ENCODE measurements at places on chromosomes 6 and 20.

DNA sequence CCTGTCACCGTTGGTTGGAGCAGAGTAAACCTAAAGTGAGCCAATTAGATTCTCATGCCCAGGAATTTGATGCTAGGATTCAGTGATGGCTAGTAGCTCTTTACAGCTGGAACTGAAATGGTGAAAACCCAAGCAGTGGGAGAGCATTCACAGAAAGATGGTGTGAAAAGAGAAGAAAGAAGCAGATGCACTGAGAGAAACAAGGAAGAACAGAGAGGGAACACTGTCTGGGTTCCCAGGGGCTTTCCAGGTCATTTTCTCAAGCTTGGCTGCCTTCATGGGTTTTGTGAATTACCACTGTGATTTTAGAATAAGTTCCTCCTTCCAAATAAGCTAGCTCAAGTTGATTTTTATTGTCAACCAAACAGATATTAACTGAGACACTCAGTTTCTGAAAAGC is 104.1 kb upstream of the AKIRIN2 start:
- DNase-seq, result no peak

GRCh38 chr6:39887692-39888450 is 46.4 kb downstream of the MOCS1 start:
- no peak for DNase-seq

DNA sequence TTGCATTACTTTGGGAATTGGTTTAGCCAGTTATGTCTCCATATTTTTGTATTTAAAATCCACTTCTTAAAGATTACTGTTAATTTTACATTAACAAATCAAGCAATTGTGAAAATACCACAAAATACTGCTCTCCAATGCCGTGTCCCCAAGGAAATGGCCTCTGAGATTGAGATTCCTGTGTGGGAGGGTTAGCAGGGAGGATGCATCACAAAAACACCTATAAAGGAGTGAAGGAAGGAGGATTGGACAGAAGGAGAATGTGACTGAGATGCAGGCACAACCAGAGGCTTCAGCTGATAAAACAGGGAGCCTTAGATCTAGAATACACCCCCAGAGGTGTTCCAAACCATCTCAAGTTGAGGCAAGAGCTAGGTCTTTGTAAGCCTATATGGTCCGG is 34.2 kb upstream of the NKAIN2 start:
- DNase-seq, result no peak

GRCh38 chr6:36387440-36388303 is at the start of gene ETV7:
Gene ETV7 (minus strand): TSS chr6:36387669. CDS start chr6:36387541, 128 bp downstream.
- DNase-seq, result peak; percentile 36

- no peak for DNase-seq
These were observed 42.0 kb downstream of the STK35 start for GRCh38 chr20:2143594-2143993.

- DNase-seq, result peak; percentile 39
These were observed 306.9 kb downstream of the DHX35 start for GRCh38 chr20:39268981-39269461.

DNA sequence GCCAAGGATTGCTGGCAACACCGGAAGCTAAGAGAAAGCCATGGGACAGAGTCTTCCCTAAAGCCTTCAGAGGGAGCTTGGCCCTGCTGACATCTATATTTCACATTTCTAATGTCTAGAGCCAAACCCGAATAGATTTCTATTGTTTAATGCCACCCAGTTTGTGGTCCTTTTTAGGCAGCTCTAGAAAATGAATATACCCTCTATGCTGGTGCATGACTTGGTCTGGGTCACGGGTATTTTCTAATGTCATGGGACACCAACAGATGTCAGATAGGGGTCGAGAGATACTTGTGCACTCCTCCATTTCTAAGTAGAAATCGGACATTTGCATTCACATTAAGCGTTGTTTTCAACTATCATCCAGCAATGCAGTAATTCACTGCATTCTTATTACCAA is 37.0 kb upstream of the SOX4 start:
- no peak for DNase-seq

DNA sequence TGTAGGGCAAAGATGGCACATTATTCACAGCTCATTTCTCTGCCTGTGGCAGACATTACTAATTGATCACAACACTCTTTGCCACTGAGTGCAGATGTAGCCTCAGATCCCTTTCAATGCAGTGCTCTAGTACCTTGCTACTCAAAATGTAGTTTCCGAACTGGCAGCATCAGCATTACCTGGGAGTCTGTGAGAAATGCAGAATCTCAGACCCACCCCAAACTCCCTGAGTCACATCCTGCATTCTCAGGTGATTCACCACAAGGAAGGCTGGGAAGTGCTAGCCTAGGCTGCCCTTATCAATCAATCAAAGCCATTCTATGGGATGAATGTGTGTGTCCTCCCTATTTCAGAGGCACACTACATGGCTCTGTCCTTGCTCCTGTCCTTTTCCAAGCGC is 58.5 kb downstream of the PCNA start:
- peak; percentile 91 for DNase-seq

GRCh38 chr20:3914446-3914845 is 25.3 kb downstream of the PANK2 start:
- DNase-seq, result no peak

- peak; percentile 84 for DNase-seq
These were observed at the start of gene DYNLT1 for GRCh38 chr6:158644231-158645063. Gene DYNLT1 (minus strand): TSS chr6:158644743. CDS start chr6:158644708, 35 bp downstream.

DNA sequence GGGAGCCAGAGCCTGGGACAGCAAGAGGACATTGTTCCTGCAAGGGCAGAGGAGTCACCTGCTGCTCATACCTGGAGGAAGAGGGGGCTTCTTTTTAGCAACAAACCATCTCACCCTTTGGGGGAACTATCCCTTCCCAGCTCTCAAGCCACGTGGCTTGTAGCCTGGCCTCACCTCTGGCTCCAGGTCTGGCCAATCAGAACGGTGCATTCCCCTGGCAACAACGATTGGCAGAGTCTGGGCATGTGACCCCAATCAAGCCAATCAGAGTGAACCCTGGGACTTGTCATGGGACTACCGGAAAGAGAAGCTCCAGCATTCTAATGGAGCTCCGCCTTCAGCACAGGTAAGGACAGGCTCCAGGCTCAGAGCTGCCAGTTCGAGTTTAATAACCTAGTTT is 33.6 kb downstream of the KCNB1 start:
- peak; percentile 64 for DNase-seq

DNA sequence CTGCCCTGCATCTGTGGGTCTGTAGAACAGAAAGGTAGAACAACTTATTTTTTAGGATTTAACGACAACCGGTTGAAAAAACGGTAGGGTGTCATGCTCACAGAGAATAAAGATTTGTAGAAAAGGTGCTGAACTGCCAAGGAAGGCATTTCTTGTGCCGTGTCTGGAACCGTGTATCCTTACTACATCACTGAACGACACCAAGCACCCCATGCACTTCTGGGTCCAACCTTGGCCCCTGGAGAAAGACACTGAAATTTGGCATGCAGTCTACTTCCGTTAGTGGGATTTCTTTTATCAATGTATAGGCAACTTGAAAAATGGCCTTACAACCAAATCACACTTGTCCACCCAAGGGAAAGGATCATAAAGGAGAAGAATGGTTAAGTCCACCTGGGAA is 145.5 kb downstream of the ZMYND8 start:
- DNase-seq, result no peak

- no peak for DNase-seq
These were observed 65.6 kb downstream of the TULP4 start for GRCh38 chr6:158377860-158378259.

GRCh38 chr6:55617272-55617671 is 38.3 kb upstream of the HMGCLL1 start:
- DNase-seq, result peak; percentile 13

DNA sequence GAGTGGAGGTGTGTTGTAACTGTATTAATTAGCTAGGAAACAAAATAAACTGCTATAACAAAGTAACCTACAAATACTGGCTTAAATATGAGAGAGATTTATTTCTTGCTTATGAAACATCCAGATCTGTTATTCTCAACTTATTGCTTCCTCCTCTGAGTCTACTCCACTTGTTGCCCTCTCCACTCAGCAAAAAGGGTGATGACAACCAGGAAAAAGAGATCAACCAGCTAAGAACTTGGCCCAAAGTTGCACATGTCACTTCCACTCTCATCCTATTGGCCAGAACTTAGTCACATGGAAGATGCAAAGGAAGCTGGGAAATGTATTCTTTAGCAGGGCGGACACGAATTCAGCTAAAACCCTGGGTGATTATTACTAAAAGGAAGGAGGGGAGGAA is 5.2 kb upstream of the TP53RK start:
- peak; percentile 57 for DNase-seq

GRCh38 chr6:167090171-167090570 is 32.7 kb upstream of the CCR6 start:
- DNase-seq, result no peak

DNA sequence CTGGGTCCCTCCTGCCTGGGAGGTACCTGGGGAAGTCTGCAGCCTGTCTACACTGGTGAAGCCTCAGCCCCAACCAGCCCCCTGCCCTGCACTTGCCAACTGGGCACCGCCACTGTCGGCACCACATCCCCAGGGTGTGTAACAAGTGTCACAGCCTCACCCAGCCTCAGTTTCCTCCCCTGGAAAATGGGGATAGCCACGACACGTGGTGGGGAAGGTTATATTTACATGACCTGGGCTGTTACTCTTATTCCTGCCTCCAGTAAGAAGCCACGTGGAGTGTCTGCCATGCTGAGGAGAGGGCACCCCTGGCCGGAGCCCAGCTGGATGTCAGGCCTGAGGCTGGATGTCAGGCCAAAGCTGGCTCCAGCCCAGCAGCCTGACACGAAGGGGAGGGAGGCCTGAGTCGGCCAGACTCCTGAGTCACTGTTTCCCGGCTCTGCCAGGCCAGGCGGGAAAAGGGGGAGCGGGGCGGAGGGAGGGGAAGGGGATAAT is 44.9 kb downstream of the SNAI1 start:
- no peak for DNase-seq

- DNase-seq, result no peak
These were observed 150.6 kb downstream of the RPS12 start for GRCh38 chr6:132964868-132965382.

GRCh38 chr6:74932232-74932888 is 273.5 kb downstream of the COL12A1 start:
- peak; percentile 7 for DNase-seq

DNA sequence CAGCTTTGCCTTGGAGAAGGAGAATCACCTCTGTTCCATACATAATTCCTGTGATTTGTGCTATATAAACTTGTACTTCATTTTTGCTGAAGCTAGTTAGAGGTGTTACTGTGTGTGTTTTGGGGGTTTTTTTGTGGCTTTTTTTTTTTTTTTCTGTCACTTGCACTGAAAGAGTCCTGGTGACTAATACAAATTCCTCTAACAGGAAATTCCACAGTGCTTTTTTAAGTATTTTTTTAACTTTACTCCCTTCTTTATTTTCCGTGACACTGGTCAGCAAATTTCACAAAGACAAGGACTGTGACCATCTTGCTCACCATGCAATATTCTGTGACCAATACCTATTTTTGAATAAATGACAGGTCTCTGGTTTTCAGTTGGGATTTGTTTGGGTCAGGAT is 110.5 kb downstream of the ISM1 start:
- DNase-seq, result no peak

DNA sequence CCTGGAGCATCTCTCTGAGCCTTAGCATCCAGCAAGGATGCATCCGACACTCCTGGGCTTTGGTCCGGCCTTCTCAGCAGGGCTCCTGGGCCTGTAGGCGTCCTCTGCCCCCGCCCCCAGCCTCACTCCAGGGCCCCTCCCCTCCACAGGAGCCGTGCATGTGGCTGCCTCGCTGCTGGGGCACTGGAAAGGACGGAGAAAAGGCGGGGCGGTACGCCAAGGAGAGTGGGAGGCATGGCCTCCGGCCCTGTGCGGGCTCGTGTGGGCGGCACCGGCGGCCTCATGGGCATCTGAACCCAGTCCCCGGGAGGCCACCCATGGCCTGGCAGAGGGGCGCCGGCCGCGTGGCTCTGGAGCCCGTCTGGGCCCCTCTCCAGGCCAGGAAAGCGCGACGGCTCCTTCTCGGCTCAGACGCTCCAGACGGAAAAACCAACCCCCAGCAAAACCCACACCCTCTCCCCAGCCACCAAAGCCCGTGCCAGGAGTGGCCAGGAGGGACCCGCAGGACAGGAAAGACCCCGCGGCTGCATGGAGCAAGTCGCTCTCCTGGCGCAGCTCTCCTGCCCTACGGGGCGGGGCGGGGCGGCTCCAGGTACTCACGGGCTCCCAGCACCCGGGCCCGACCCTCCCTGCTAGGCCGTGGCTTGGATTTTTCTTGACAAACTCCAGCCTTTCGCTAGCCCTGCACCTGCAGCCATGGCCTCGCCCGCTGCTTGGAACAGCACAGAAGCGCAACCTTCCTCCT is 419.9 kb downstream of the QKI start:
- DNase-seq, result no peak

- DNase-seq, result no peak
These were observed 98.0 kb downstream of the FNDC1 start for GRCh38 chr6:159267165-159267564.

GRCh38 chr6:116102873-116103272 is 2.2 kb downstream of the NT5DC1 start:
- no peak for DNase-seq

GRCh38 chr6:82113231-82113630 is 134.3 kb downstream of the IBTK start:
- DNase-seq, result no peak

GRCh38 chr20:1415667-1416468 is 23.0 kb upstream of the FKBP1A start:
- DNase-seq, result peak; percentile 98

DNA sequence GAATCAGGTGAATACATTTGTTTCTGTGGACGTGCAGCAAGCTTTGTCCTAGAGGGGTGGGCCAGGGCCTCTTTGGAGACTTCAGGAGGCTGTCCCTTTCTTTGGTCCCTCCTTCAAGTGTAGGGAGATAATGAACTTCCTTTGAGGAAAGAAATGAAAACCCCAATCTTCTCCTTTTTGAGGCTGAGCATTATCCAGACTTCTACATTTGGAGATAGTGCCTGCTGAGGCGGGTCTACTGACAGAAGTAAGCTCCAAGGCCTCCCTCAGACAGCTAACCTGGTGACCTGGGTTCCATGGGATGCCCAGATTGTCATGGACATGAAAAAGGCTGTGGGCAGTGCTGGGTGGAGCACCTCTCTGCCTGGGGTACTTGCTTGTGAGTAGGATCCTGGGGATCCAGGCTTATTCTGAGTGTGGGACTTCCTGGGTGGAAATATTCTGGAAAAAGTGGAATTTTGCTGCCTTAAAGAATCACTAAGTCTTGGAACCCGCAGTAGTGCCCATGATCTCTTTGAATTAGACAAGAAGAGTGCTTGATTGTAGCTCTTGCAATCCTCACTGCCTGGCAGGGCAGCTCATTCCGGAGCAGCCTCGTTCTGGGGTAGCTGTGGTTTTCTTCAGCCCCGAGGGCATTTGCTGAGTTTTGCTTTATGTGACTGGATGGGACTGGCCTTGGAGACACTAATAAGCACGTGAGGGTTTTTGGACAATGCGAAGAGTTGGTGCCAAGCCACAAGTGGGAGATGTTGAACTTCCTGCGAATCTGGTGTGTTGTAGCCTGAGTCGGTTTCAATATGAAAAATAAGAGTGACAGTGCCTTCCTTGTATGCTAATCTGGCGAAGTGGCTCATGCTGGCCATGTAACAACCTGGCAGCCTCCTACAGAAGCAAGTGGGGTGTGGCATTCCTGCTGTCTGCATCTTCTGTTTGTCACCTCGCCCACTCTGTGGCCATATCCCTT is 28.1 kb downstream of the SNRNP48 start:
- peak; percentile 75 for DNase-seq
